Right ventricle myocardium inferior (tissue), 1 donor: ENCODE measurements at places on chromosomes 6 and 20. TPM values are rescaled to one million over a fixed set of nuclear protein-coding genes. Genes with fewer than 3 reads are reported as not detected.

GRCh38 chr20:47055699-47056369 lies 161.2 kb downstream of the EYA2 start:
- DNase-seq = no peak

- no peak for DNase-seq
These were observed 79.3 kb downstream of the AHI1 start for GRCh38 chr6:135418040-135418760.

- DNase-seq = no peak
These were observed 324.3 kb downstream of the QKI start for GRCh38 chr6:163738725-163739407.

DNA sequence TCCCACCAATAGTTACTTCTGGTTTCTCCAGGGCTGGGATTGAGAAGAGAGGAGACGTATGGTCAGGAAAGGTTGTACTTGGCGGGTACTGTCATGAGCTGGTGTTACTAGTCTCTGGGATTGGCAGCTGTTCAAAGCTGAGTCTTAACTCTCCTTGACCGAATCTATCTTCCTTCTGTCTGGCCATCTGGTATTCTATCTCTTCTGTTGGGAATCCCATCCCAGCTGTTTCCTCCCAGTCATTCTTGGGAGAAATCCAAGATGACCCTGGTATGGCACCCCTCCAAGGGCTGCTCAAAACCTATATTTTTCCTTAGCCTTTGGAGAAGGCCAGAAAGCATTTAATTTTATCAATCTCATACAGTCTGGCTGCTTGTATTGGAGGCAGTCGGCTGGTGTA lies 287.0 kb upstream of the CHD6 start:
- no peak for DNase-seq

- no peak for DNase-seq
These were observed 91.3 kb upstream of the ADGRF1 start for GRCh38 chr6:47133230-47134000.

OPRM1 gene
- not detected for total RNA-seq

NUS1 gene
- total RNA-seq = 13.5 TPM
